ENCODE measurements at places on chromosomes 13 and 19.

DNA sequence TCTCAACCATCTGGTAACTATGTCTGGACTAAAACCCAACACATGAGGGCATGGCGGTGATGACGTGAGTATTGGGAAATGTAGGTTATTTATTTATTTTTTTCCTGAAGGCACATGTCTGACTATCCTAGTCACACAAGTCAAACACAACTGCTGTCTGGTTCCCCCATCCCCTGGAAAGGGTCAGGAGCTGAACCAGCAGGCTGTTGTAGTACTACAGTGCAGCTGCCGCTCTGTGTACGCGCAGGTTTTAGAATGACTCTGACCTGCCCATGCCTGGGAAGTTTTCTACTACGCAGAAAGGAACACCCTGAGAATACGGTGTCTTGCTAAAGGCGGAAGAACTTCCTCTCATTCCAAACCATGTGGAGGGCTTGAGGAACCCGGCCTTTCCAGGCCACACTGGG, 1.2 kb downstream of the SLC7A1 start:
- peak; percentile 69 for DNase-seq

- DNase-seq: no peak
Observed at GRCh38 chr13:113411216-113412023, 41.9 kb downstream of the ADPRHL1 start.

GRCh38 chr13:40075281-40075680, 419.8 kb downstream of the COG6 start:
- no peak for DNase-seq

DNA sequence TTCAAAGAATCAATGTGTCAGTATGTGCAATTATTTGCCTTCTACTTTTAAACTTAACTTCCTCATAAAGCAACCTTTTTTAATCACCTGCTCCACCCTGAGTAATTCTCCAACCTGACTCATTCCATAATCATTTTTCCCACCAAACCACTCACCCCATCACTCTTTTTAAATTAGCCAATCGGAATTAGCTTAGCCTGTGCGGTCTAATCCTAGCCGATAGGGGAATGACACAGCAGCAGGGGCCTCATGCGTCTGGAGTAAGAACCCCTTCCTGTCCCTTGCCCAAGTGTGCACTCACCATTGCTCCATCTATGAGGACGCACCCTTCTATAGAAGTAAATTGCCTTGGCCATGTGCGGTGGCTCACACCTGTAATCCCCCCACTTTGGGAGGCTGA, 27.4 kb upstream of the ZNF83 start:
- no peak for DNase-seq

DNA sequence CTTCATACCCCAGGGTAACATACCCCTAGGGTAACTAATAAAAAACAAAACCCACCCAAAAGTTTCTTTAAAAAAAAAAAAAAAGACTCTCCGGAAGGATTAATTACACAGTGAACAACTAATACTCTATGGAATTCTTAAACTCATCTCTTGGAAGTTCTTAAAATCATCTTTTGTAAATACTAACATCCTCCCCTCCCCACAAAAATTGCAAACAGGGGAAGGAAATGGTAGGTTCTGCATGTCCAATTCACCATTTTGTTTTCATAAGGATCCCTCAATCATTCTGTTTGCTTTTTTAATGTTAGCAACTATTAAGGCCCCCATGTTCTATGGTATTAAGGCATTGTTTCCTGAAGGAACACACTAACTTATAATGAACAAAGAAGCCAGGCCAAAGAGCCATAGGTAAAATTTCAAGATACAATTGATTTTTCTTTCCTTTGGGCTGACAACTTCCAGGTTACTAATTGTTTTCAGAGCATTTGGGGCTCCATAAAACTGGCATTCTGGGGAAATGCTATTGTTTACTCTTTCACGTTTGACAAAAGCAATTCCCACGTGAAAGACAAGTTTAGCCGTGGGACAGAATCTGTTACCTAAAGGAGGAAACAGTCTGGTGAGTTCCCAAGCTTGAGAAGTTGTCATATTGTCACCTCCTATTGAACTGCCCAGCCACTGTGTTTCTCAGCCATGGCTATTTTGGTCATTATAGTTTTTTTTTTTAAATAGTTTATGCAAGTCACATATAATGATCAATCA, 107.0 kb downstream of the FLT1 start:
- DNase-seq: no peak

GRCh38 chr19:46825731-46826055, 25.0 kb downstream of the AP2S1 start:
- no peak for DNase-seq

- no peak for DNase-seq
Observed at GRCh38 chr19:7699417-7700401, 2.2 kb downstream of the FCER2 start.

DNA sequence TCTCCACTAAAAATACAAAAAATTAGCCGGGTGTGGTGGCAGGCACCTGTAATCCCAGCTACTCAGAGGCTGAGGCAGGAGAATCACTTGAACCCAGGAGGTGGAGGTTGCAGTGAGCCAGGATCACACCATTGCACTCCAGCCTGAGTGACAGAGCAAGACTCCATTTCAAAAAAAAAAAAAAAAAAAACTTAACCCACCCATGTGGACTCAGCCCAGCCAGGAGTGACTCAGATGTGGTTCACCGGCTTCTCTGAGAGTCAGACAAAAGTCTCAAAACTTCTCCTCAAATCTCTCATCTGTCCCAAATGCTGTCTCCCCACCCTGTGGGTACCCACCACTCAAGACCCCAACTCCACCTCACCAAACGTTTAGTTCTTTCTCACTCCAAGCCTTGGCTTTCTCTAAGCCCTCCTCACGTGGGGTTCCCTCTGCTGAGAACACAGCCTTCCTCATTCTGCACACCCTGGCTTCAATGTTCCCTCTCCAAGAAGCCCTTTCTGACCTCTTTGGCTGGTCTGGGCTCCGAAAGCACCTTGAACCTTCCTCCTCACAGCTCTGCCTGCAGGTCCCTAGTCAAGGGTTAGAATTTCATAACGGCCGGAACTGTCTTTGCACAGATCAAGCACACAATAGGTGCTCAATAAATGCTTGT, 11.1 kb upstream of the RAB3A start:
- DNase-seq: no peak

- DNase-seq: no peak
Observed at GRCh38 chr13:104577071-104577815, 1511.0 kb upstream of the SLC10A2 start.

DNA sequence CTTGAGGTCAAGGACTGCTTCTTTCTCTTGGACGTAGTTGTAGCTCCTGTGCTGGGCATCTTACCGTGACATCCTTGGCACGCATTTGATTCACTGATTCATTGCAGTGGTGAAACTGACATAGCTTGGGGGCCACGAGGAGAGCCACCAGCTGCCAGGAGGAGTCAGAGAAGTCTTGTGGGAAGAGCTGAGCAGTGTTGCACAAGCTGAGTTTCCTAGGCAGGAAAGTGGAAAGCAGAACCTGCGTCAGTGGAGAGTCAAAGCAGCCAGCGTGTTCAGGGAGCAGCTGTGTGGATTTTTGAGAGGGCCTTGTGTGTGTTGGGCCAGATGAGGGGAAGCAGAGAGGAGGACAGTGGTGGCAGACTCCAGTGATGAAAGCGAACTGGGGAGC, 5.3 kb upstream of the GPR183 start:
- DNase-seq: no peak

DNA sequence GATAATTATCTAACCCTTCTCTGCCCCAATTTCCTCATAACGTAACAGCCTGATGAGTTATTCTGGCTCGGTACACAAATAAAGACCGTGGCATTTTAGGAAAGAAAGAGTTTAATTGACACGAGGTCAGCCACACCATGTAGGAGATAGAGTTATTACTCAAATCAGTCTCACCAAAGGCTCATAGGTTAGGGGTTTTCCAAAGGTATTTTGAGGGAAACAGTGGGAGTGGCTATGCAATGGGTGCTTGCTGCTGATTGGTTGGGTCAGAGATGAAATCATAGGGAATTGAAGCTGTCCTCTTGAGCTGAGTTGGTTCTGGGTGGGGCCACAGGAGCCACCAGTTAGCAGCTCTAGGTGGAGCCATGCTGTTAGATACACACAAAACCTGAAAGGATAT, 137.5 kb downstream of the FREM2 start:
- no peak for DNase-seq

- DNase-seq: no peak
Observed at GRCh38 chr13:28271056-28271840, 132.9 kb downstream of the PAN3 start.

GRCh38 chr19:41771410-41771809, 16.1 kb downstream of the CEACAM6 start:
- DNase-seq: no peak

DNA sequence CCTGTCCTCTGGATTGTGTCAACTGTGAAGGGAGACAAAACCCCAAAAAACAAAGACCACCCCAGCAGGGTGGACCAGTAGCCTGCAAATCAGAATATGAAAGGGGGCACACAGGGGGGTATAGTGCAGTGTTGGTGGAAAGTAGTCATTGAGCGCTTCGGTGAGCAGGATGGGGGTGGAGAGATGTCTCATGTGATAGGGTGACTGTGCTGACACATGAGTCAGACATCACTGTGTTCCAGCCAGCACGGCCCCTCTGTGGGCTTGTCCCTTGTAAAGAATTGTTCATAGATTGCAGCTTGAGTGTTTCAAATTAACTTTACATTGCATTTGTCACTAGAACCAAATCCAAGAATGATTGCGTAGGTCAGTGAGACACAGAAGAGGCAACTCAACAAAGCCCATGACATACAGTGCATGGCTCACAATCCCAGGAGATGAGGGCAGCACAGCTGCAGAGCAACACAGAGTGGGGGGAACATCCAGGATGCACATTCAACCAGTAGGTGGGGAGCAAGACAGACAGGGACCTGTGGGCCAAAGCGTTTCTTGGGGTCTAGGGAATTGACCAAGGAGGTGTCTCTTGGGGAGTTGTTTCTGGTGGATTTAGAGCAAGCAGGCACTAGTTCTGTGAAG, 7.5 kb downstream of the ZNF440 start:
- DNase-seq: no peak

GRCh38 chr19:7386308-7386707, 37.6 kb downstream of the ARHGEF18 start:
- DNase-seq: no peak

- DNase-seq: no peak
Observed at GRCh38 chr13:95275322-95276036, 25.8 kb downstream of the ABCC4 start.

Measured in NCI-H526 treated with DMSO at 0.1 percent for 48 hours (cell line).